Stimulated activated naive CD4-positive, alpha-beta T cell (primary cell): ENCODE measurements at places on chromosomes 12 and 14.

DNA sequence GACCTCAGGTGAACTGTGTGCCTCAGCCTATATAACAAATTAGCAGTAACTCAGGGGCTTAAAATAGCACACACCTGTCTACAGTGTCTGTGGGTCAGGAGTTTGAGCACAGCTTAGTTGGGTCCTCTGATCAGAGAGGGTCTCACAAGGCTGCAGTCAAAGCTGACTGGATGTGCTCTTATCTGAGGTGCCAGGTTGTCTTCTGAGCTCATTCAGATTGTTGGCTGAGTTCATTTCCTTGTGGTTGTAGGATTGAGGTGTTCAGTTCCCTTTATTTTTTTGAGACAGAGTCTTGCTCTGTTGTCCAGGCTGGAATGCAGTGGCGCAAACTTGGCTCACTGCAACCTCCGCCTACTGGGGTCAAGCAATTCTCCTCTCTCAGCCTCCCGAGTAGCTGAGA is 164.7 kb downstream of the ADCK1 start:
- no peak for DNase-seq

DNA sequence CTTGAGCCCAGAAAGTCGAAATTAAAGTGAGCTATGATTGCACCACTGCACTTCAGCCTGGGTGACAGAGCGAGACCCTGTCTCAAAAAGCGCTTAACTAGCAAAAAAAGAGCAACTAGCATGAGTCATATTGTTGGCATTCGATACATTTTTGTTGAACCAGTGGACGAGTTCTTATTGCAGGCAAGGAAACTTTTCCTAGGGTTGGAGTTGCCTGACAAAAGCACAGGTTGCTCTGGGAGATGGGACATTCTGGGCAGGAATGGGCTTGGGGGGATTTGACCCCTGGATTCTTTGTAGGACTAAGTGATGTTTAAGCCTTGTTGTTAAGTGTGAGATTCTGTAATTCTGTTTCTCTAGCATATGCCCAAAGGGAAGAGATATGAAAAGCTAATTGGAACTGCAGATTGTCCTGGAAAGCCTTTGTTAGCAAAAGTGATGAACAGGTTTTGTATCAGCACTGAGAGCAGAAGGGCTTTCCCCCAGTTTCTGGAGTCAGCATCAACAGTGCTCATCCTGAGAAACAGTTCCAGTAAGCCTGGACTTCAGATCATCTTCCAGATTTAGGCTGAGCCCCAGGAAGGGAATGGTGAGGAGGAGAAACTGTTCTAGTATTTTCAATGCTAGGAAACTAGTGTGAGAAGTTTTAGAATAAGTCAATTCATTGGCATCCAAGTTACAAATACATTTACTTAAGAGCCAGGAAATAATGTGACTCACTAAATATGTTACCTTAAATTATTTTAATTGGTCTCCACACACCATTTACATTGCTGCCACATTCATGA is 123.1 kb downstream of the SRGAP1 start:
- DNase-seq, result no peak

DNA sequence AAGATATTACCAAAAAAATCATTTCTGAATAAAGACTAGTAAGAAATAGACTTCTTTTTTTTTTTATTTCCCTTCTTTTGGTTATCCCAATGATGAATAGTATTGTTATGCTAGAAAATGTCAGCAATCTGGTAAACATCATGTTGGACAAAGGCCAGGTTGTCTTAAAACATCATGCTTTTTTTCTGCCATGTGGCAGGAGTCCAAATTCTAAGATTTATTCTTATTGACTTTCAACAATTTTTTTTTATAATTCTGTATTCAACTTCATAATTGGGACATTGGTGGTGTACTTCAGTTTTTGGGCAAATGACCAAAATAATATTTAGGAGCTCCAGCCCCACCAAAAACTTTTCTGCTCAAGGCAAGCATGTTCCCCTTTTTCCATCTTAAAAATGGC is 10.5 kb downstream of the DCN start:
- DNase-seq, result no peak

GRCh38 chr14:21191809-21192446 is 36.1 kb upstream of the OR5AU1 start:
- peak; percentile 48 for DNase-seq

DNA sequence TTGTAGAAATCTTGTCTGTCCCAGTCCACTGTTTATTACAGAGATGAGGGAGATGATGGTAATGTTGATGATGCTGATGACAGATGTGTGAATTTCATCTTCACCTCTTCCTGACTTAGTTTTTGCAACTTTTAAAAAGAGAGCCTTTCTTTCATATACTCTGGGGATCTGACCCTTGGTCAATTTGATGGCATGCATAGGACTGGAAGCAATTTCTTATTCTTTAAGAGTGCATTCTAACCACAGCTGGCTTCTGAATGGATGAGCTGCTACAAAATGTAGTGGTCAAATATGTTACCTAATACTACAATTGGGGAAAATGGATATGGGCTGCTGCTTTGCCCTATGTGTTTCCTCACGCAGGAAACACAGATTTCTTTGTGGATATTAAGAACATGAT is 80.8 kb downstream of the MYRFL start:
- DNase-seq, result no peak

- no peak for DNase-seq
These were observed 203.1 kb downstream of the ETNK1 start for GRCh38 chr12:22828066-22828465.

DNA sequence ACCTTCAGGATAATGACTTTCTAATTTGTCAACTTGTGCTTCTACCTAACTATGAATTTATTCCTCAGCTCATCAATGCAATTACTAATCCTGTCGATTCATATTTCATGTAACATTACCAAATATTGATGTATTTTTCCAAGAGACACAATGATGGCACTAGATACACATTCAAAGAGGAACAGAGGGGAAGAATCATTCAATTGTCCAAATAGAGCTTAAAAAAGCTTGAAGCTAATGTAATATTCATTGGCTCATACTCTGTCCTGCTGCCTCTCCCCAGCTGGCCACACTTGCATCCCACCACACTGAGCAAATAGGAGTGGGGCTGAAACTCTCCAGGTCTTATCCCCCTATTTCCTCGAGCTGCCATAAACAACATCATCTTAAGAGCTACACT is 9.3 kb downstream of the TESPA1 start:
- no peak for DNase-seq
